Fibroblast of lung (primary cell): ENCODE measurements at places on chromosomes 6 and 20. TPM values are rescaled to one million over a fixed set of nuclear protein-coding genes. Genes with fewer than 3 reads are reported as not detected.
A peak's percentile ranks its signal among the peaks of the same experiment; 100 is the strongest.

DNA sequence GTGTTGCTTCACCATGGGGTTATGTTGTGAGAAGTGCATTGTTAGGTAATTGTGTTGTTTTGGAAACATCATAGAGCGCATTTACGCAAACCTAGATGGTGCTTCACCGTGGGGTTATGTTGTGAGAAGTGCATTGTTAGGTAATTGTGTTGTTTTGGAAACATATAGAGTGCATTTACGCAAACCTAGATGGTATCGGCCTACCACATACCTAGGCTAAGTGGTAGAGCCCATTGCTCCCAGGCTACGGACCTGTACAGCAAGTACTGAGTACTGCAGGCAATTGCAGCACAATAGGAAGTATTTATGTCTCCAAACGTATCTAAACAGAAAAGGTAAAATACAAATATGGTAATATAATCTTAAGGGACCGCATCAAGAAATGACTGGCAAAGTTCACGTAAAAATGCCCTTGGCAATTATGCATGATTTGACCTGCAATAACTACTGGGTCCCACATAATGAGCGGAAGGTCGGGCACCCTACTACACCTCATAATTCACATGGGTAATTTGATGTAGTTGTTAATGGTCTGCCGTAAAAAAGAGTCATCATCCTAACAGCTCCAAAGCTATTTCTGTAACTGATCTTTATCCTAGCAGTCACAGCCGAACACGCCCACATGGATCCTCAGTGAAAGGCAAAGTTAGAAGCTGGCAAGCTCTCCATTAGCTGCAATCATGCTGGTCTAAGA, 76.0 kb downstream of the RSPH3 start:
- DNase-seq = peak; percentile 53

GRCh38 chr20:57808264-57809070, 98.7 kb upstream of the PMEPA1 start:
- DNase-seq = no peak

DNA sequence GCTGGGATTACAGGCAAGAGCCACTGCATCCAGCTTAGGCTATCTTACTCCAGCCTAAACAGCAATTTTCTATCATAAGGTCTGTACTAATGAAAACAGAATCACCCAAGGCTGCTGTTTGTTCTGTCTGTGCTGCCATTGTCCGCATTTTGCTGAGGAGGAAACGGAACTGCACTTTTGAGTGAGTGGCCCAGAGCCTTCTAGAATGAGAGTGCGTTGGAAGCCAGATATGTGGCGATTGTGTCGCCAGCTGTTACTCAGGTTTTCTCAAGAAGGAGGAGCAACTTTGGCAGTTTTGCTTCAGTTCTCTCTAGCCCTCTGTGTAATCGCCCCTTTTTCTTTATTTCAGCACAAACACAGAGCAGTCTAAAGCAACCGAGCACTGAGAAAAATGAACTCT, 18.3 kb downstream of the PRDM1 start:
- no peak for DNase-seq

DNA sequence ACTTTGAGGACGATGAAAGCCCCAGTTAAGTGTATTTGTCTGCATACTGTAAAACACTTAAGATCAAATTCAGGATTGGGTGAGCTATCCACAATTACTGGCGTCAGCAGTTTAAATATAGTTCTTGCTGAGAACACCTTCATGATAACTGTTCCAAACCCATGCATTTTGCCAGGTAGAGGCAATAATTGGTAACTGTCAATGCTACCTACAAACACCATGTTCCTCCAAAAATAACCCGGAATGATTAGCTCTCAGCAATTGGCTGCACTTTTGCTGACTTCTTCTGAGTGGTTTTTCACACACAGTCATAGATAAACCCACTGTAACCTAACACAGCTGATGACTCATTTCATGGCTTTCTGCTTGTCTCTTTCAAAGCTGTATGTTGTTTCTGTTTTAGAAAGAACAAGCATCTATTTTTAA, 1358.6 kb upstream of the GJE1 start:
- peak; percentile 90 for DNase-seq

DNA sequence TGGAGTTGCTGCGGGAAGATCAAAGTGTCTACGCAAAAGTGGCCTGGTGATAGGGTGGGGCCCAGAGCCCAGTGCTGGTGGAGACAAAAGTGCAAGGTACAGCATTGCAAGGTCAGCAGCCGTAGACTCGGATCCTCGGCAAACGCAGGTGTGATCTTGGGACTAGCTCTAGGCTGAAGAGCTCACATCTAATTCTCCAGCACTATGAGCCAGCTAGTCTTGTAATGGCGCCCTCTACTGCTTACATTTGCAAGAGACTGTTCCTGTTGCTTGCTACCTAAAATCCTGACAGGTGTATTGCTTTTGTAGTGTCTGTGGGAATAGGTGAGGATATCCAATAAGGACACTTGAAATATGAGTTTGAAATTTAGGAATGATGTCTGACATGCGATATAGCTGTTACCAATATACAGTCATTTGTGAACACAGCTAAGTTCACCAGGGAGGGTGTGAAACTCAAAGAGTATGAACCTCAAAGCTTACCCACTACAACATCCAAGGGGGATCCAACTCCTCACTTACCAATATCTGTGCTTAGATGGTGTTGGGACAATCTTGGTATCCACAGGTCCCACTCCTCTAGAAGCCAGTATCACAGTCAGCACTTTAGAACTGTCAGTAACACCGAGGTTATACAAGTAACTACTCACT, 58.4 kb downstream of the PDE7B start:
- peak; percentile 25 for DNase-seq

GRCh38 chr6:11222385-11223277, 9.8 kb downstream of the NEDD9 start:
- DNase-seq = no peak

DNA sequence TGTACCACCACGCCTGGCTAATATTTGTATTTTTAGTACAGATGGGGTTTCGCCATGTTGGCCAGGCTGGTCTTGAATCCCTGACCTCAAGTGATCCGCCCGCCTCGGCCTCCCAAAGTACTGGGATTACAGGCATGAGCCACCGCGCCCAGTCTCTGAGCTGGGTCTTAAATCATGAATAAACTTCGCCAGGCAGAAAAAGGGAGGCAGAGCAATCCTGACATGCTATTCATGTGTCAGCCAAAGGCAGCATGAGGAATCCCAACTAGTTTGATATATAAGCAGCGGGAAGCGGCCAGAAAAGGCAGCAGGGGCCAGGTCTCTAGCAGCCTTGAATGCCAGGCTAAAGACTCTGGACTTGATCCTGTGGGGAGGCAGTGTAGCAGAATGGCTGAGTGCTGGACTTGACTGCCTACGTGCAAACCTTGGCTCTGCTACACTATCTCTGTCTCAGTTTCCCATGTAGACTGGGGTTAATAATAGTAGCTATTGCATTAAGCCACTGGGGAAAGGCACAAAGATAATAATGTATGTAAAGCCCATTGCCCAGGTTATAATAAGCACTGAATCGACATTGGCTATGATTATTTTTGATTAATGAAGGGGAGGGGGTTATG, 1.8 kb downstream of the PROCR start:
- no peak for DNase-seq

GRCh38 chr6:12555267-12555666, 161.3 kb upstream of the PHACTR1 start:
- no peak for DNase-seq

- no peak for DNase-seq
Measured at GRCh38 chr20:49480236-49480635, 2.2 kb downstream of the KCNB1 start.

- peak; percentile 98 for DNase-seq
Measured at GRCh38 chr20:53900380-53900999, 169.9 kb downstream of the BCAS1 start.

- no peak for DNase-seq
Measured at GRCh38 chr6:134466771-134467525, 149.0 kb upstream of the SGK1 start.

GRCh38 chr6:145147981-145148749, 587.2 kb downstream of the EPM2A start:
- peak; percentile 77 for DNase-seq

DNA sequence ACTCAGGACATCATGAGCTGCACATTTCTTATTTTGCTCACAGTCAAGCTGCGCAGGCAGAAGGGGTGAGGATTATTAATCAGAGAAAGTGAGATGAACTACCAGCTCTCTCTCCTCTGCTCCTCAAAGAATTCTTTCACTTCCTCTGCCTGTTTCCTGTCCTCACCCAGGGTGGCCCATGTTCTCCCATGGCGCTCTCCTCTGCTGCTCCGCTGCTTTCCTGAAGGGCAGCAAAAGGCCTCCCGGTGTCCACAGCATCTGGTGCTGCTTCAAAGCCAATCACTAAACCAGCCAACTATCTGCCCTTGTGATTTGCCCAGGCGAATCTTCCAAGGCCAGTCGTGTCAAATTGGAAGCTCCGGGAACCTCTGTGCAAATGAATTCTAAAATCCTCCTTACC, 324.2 kb downstream of the TPBG start:
- no peak for DNase-seq

GRCh38 chr20:43963872-43964791, 49.5 kb downstream of the TOX2 start:
- DNase-seq = peak; percentile 44

DNA sequence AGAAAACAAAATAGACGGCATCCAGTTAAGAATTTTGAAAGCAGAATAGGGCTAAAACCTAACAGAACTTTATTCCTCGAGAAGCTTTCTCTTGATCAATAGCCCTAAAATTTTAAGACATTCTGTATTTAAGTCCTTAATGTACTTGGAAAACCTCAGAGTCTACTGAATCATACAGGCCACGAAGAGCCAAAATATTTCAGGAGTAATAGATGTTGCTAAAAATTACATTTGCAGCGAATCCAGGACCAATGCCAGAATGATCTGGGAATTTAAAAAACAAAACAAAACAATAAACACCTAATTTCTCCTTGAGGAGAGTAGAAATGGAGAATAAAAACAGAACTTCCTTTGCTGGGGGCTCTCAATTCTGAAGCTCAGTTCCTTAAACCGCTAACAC, 23.3 kb downstream of the ATXN1 start:
- peak; percentile 52 for DNase-seq

DNA sequence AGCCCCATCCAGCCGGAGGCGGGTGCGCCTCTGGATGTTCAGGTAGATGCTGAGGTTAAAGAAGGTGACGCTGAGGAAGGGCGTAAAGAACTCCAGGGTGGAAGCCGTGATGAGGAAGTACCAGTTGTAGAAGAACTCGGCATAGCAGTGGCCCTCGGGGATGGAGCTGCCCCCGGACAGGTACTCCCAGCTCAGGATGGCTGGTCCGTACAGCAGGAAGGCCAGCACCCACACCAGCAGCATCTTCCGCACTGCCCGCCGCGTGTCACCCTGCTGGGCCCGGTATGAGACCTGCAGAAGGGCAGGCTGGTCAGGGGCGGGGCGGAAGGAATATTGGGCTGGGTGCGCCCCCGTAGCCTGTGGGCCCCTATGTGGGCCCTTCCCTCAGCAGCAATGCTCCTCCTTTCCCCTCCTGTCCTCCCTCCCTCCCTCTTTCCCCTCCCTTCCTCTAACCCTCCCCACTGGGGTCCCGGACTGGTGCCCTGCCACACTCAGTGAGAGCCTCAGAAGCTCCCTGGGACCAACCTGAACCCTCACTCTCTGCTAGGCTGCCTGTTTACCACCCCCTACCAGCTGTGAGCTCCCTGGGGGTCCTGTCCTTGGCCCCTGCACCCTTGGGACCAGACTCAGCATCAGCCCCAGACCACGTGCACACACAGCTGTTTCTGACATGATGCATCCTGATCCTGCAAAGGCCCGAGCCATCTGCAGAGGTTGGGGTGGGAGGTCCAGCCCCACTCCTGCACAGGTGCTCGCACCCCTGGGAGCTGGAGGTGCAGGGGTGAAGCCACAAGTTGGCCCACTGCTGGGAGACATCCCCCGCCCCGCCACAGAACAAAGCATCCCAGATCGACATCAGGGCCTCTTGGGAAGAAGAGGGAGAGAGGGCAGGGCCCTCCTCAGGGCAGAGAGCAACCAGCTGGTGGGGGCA, 3.2 kb downstream of the HRH3 start:
- DNase-seq = no peak

GRCh38 chr6:106005954-106006353, 80.2 kb upstream of the PRDM1 start:
- DNase-seq = no peak

- peak; percentile 38 for DNase-seq
Measured at GRCh38 chr6:106050538-106050937, 35.6 kb upstream of the PRDM1 start.

DNA sequence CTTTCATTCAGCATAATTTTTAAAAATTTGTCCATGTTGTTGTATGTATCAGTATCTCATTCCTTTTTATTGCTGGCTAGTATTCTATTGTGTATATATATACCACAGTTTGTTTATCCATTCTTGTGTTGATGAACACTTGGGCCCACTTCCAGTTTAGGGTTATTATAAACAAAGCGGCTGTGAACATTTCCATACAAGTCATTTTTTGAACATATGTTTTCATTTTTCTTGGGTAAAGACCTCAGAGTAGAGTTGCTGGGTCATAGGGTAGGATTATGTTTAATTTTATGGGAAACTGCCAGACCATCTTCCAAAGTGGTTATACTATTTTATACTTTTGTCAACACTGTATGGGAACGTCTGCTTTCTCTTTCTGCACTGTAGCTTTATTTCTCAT, 55.3 kb downstream of the RBM24 start:
- DNase-seq = peak; percentile 34

DNA sequence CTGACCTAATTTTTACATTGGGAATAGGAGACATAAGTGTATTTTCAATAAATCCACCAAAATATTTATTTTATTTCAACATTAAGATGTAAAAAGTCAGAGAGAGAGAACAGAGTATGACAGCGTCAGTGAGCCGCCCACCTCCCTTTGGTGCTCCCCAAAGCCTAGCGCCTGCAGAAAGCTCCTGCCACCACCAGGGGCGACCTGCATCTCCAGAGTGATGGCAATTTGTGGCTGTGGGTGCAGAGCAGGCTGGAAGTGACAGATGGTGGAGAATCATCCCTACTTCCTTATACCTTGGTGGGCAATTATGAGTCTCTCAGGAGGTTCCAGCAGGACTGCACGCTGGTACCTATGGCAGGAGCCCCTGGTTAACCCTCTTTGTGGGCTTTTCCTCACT, 87.3 kb downstream of the PTPRT start:
- no peak for DNase-seq

DNA sequence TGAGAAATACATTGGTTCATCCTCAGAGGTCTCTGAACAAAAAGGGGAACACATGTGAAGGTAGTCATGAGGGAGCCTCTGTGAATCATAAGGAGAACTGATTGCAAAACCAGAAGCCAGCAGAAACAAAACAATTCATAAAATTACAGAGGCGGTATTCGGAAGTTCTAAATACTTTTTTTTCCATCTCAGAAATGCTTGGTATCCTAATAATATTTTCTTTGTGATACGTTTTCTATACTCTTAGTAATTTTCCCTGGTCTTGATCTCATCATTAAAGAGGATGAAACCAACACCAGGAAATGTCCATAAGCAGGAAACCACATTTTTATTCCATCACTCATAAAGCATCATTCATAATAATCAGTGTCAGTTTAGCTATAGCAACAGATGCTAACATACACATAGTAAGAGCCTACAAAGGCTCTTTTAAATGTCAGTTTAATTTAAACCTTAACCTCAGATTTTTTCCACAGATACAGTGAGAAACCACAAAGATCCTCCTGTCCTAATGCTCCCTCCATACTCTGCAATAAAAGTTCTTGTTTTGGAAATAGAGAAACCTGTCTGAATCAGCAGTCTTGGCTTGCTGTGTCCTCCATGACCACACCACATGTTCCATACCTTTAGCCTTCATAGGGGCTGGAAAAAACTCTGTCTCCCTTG, 29.2 kb downstream of the SGK1 start:
- peak; percentile 88 for DNase-seq

Gene FABP7
- not detected in 2 replicates for total RNA-seq

Gene FAM184A
- total RNA-seq = 1.3 and 1.7 TPM in 2 replicates

Gene CGAS
- 5.0 and 5.9 TPM in 2 replicates for total RNA-seq

Gene XKR7
- total RNA-seq = not detected in 2 replicates

Gene PROKR2
- total RNA-seq = not detected in 2 replicates

Gene PLA2G7
- total RNA-seq = under 0.01 TPM in 1 of 2 replicates, not detected in the other

Gene ADGB
- not detected in 2 replicates for total RNA-seq

Gene MRPL14
- total RNA-seq = 53.7 and 60.6 TPM in 2 replicates
